ENCODE measurements at places on chromosomes 1 and 21.

GRCh38 chr1:151156515-151156819 lies at the start of gene TNFAIP8L2:
TNFAIP8L2 (plus strand) TSS chr1:151156649; CDS start chr1:151158698, 2,049 bp downstream.
- DNase-seq = no peak

GRCh38 chr1:186858923-186859322 lies 30.2 kb downstream of the PLA2G4A start:
- DNase-seq = no peak

- DNase-seq = no peak
These were observed 9.5 kb downstream of the DPT start for GRCh38 chr1:168719306-168720111.

- DNase-seq = no peak
These were observed 18.1 kb downstream of the CNR2 start for GRCh38 chr1:23895082-23895481.

GRCh38 chr1:27003745-27004470 lies 8.7 kb downstream of the TENT5B start:
- DNase-seq = no peak

DNA sequence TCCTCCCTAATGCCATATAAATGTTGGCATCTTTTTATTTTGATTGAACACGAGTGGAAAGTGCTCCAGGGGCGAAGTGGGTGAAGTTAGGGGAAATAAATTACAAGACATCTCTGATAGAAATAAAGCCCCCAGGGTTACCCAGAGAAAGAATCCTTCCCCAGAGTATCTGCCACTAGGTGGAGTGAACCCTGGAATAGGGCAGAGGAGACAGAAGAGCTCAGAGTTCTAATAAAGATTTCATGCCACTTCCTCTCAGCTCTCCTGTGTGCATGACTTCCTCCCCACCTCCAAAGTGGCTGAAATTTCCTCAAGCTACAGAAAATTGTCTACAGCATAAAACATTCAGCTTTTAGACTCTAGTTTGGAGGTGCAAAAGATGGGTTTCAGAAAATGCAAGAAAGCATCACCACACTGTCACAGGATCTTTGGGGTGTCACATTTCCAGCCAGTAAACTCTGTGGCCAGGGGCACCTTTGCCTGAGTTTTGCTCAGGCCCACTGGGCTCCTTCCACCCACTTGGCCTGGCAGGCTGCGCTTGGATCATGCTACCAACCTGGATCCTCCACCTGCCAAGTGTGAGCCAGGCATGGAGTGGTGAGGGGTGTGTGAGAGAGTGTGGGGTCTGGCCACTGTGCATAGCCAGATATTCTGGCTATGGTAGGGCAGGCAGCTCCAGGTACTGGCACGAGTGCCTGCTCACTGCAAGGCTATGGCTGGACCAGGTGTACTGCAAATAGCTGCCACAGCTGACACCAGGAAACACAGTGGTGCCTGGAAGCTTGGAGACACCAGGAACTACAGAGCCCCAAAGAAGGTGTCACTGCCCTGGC lies 208.8 kb upstream of the USP25 start:
- DNase-seq = no peak

DNA sequence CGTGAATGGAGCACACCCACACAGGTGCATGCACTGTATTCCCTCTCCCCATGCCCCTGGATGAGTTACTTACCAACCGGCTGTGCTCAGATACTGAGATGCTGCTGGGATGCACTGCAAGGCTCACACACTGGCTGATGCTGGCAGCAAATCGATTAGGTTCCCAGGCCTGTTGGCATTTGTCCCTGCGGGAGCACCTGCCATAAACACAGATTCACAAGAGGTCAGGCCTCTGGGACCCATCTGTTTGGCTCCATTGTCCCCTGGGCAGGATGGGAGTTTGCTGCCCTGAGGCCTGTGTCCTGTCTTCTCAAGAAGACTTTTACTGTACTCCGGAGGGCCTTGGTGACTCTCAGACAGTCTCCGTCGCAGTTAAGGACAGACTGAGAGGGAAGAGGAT lies 145.4 kb downstream of the PLXNA2 start:
- no peak for DNase-seq

GRCh38 chr1:219990782-219991510 lies 55.4 kb downstream of the EPRS1 start:
- DNase-seq = no peak

DNA sequence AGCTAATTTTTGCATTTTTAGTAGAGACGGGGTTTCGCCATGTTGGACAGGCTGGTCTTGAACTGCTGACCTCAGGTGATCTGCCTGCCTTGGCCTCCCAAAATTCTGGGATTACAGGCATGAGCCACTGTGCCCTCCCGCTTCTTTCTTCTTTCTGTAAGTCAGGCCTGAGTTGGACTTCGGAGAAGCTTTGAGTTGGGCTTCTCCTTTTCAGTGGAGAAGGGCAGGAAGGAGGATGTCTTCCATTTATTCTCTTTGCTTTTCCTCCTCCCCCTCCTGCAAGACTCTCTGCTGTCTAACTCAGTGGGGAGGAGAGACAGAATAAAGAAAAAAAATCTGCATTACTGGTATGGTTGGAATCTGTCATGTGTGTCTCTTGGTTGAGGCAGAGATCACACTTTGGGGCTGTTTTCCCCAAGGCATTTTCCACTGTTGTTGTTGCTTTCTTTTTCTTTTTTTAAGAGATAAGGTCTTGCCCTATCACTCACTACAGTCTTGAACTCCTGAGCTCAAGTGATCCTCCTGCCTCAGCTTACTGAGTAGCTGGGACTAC lies 13.2 kb upstream of the DEGS1 start:
- DNase-seq = no peak

GRCh38 chr1:37890378-37891014 lies 31.1 kb upstream of the MTF1 start:
- DNase-seq = no peak

DNA sequence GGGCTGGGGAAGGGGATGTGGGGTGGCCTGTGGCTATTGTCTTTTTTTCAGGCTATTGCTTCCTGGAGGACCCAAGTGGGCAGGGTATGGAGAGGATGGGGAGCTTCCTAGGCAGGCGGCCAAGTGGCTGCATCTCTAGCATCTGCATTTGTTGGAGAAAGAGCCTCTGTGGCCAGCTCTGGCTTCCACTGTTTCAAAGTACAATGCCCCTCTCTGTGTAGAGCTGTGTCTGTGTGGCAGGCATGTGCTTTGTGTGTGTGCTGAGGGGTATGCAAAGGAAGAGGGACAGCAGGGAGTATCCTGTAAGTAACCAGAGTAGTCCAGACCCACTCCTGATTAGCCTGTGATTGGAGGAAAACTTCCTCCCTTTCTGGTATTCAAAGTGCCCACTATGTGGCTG lies 40.6 kb downstream of the KCNA2 start:
- DNase-seq = peak; percentile 80

DNA sequence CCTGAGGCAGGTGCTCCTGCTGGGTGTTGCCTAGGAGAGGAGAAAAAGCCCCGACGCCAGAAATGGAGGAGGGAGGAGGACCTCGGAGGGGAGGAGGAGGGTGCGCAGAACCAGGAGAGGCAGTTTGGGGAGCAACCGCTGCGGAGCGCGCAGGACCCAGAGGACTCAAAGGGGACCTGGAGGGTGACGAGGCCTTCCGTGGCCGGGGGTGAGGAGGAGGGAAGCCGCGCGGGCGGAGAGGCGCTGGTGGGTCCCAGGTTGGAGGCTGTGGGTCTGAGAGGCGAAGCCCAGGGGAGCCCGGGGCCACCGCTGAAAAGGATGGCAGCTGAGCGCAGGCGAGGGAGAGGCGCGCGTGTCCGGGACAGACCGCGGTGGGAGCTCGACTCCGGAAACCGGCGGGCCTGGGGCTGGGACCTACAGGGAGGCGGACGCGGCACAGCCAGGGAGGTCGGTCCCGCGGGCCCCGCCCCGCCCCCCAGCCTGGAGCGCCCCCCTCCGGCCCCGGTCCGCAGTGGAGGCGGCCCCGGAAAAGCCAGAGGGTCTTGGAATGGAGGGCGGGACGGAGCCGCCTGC lies 15.1 kb downstream of the RNF223 start:
- no peak for DNase-seq

- DNase-seq = no peak
These were observed 594.7 kb downstream of the ADGRL2 start for GRCh38 chr1:82395440-82395839.

- DNase-seq = no peak
These were observed 65.0 kb upstream of the SLC22A15 start for GRCh38 chr1:115911294-115911693.

GRCh38 chr21:31660259-31660565 lies 719 bp downstream of the SOD1 start:
- no peak for DNase-seq

- DNase-seq = no peak
These were observed 2.3 kb upstream of the MSTO1 start for GRCh38 chr1:155607708-155608107.

DNA sequence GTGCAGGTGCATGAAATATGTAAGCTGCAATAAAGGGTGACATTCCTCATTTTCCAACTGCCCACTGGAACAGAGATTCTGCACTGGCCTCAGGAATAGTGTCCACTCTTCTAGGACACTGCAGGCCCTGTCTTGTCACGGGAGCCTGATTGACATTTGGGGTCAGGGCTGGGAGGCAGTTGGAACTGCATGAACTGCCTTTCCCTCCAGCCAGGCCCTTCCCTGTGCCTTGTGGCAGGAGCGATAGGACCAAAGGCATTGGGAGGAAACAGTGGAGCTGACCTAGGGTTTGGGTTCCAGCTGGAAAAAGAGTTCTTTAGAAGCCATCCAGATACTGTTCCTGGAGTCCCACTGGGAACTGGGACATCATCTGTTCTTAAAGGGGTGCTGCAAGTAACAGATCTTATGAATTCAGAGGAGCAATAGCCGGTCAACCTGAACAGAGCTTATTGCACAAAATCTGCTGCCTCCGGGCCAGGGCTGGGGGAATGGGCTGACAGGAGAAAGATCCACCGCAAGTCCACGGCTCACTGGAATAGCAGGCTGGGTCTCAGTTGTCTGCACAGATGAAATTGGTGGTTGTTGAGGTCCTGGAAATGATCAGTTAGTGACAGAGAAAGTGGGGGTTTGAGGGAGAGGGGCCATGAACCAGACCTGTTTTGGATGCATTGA lies 451.7 kb downstream of the CAMTA1 start:
- DNase-seq = no peak

GRCh38 chr1:993379-993995 lies 6.4 kb downstream of the HES4 start:
- no peak for DNase-seq

DNA sequence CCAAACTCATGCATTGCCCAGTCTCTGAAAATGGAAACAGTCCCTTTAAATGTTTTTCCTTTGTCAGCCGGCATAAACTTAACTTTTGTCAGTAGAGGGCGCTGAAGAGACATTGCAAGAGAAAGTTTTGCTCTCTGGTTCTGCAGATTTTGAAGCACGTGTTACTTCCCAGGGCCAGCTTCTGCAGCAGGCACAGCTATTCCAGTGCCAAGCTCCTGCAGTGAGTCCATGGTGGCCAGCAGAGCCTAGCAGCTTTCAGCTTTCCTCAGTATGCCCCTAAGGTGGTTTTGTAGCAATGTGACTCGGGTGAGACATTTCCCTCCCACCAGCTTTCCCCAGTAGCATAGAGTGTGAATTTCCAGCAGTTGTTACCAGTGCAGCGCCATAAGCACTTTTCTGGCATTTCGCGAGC lies 2.6 kb upstream of the IFI44L start:
- DNase-seq = peak; percentile 61

- no peak for DNase-seq
These were observed 6.2 kb downstream of the SMIM1 start for GRCh38 chr1:3778590-3779264.

- DNase-seq = no peak
These were observed 6.1 kb downstream of the STRIP1 start for GRCh38 chr1:110040548-110040947.

- no peak for DNase-seq
These were observed 31.0 kb downstream of the UCK2 start for GRCh38 chr1:165858364-165858823.

DNA sequence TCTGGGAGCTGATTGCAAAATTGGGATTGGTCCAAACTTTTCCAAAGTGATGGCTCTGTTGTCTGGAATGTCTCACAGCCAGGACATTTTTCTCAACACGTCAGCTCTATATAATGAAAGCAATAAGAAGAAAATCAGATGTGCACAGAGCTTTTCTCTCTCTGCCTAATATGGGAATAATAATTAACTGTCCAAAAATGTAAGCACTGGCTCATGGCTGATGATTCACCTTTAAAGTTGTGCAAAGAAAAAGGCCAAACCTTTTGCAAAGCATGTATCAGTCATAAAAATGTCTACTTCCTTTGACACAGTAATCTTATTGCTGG lies 30.4 kb downstream of the ZNF281 start:
- DNase-seq = no peak

- DNase-seq = no peak
These were observed 53.4 kb upstream of the GJB5 start for GRCh38 chr1:34701326-34702060.

GRCh38 chr1:206582971-206583706 lies 29.1 kb downstream of the EIF2D start:
- DNase-seq = no peak

DNA sequence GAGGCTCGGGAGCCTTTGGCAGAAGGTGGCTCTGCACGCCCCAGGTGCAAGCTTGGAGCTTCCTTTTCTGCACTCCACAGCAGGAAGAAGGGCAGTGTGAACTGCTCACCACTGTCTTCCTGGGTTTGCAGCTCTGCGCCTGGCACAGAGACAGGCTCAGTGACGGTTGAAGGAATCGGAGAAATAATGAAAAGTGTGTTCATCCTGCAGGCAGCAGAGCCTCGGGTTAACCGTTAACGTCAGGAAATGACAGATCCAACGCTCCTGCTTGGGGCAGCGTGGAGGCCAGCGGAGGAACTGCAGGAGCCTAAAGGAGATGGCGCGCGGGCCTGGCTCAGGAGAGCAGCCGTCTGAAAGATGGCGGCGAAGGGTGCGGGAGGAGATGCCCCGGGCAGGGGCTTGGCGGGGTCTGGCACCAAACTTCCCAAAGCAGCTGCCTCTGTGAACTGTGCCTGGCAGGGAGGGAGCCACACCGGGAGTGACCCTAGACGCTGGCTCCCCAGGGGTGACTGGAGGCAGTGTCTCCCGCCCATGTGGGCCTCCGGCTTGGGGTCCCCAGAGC lies 10.9 kb upstream of the SAMD11 start:
- no peak for DNase-seq

DNA sequence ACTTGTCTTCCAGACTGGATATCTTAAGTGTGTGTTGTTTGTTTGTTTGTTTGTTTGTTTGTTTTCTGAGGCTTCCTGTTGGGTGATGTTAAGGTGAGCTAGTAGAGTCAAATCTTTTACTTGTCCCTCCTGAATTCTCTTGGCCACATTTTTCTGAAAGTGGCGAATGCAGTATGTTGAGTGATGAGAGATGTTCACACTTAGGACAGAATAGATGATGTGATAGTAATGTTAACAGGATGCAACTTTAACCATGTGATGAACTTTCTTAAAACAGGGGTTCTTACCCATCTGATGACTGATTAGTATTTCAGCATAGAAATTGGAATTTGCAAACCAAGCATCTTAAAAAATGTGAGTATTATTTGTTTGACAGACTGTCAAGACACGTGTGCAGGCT lies 40.2 kb downstream of the LMO4 start:
- no peak for DNase-seq

Measured in anterior cingulate cortex (tissue), 58 donors.